ENCODE measurements at places on chromosomes 2 and 18.
A peak's percentile ranks its signal among the peaks of the same experiment; 100 is the strongest.

- DNase-seq = no peak
Observed at GRCh38 chr2:116988303-116988702, 826.2 kb upstream of the DDX18 start.

- no peak for DNase-seq
Observed at GRCh38 chr18:48667276-48668254, 128.7 kb downstream of the CTIF start.

DNA sequence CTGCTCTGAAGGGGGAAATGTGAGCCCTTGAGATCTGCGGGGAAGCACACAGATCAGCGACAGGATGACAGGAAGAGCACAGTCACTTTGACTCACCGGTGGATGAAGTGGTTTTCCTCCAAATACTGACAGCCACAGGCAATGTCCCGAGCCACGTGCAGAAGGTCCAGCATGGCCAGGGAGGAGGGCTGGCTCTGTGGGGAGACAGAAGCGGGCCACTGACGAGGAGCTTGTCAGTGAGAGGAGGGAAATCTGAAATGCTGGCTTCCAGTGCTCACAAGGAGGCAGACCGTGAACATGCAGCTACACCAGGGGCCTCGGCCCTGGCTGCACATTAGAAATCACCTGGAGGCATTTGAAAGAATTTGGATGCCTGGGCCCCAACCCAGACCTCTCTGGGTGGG lies 98.7 kb downstream of the CLIP4 start:
- DNase-seq = no peak

GRCh38 chr2:151358166-151358970 lies 976 bp downstream of the TNFAIP6 start:
- no peak for DNase-seq

- DNase-seq = no peak
Observed at GRCh38 chr2:218880859-218881594, 375 bp downstream of the WNT10A start.

- DNase-seq = no peak
Observed at GRCh38 chr18:78904179-78904531, 75.5 kb upstream of the SALL3 start.

GRCh38 chr2:157443090-157443489 lies 799 bp downstream of the CYTIP start:
- DNase-seq = no peak

GRCh38 chr2:107936433-107937359 lies 49.6 kb upstream of the SLC5A7 start:
- DNase-seq = no peak

DNA sequence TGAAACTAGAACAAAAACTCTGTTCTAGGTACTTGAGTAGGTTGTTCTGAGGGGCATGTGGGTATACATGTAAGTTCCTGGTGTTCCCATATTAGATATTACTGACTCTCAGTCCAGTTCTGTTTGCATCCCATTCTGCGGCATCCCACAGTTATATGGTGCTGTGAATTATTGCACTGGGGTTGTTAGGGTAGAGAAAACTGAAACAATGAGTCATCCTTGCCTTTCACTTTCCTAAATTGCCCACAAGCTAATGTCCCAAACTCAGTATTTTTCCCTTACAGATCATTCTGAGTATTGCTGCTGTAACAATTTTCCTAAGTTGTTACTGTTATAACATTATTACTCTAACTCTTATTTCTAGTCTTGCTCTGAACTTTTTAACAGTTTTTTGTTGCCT lies 3.0 kb downstream of the WDR75 start:
- DNase-seq = no peak

GRCh38 chr2:184504252-184504651 lies 94.1 kb upstream of the ZNF804A start:
- no peak for DNase-seq

DNA sequence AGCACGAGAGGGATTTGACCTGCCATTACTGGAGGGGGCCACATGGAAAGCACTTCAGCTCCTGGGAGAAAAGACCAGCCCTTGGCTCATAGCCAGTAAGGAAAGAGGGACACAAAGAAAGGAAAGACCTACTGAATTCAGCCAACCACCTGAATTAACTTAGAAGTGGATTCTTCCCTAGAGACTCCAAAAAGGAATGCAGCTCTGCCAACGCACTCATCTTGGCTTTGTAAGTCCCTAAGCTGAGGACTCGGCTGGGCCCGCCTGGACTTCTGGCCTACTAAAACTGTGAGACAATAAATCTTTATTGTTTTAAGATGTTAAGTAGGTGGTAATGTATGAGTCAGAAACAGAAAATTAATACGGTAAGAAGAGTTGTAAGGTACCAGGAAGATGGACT lies 11.5 kb downstream of the ATF2 start:
- DNase-seq = no peak

- DNase-seq = no peak
Observed at GRCh38 chr2:45154144-45154543, 144.9 kb upstream of the SIX2 start.

DNA sequence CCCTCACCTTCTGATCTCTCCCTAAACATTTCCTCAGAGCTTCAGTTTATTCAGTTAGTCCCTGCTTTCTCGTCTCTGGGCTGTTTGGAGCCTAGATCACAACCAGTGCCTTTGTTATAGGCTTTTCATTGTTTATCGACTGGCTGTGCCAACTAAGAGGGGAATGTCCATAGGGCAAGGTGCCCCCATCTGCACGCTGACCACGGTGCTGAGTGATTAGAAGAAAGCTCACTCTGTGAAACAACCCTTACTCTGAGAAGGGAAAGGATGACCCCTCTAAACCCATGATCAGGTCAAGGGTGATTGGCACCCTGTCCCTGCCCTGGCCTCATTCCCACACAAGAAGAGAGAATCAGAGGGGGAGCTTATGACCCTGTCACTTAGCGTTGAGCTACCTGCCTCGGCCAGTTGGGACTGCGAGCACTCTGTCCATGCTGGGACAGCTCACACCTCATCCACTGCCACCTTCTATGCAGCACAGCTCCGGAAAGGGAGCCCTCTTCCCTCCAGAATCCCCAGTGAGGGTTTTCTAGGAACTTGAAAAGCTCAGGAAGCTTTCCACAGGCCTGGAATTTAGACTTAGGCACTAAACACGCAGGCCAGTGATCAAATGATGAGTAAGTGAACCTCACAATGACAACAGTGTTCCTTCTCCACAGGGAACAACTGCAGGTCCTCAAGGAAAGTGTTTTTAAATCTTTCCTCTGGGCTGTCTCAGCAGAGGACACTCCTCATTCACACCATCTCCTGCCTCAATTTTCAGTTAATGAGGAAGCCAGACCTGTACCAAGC lies 2.3 kb upstream of the ACTG2 start:
- no peak for DNase-seq

DNA sequence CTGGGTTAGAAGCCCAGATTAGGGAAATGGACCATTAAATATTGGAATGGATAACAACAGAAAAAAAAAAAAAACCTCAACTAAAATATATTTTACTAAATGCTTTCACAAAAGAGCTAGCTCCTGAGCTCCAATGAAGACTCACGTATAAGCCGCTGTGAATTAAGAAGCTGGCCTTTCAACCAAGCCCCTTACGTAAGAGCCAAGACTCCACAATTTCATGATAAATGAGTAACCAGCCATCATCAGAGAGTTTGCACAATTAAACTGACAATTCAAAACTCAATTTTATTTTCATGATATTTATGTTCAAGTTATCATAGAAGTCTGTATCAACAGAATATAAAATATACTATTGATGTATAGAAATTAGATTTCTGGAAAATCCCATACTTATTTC lies 70.7 kb upstream of the HNRNPA3 start:
- DNase-seq = no peak

GRCh38 chr2:74028290-74028689 lies 43.6 kb downstream of the TET3 start:
- no peak for DNase-seq

- no peak for DNase-seq
Observed at GRCh38 chr2:33190393-33190937, 243.7 kb downstream of the LTBP1 start.

DNA sequence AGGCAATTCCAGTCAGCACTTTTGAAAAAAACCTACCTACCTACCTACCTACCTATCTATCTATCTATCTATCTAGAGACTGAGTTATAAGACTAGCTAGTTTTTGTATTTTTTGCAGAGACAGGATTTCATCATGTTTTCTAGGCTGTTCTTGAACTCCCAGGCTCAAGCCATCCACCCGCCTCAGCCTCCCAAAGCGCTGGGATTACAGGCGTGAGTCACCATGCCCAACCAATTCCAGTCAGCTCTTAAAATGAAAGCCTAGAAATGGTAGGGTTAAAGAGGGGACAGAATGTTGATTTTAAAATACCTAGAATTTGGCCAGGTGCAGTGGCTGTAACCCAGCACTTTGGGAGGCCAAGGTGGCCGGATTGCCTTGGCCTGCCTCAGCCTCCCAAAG lies 19.1 kb downstream of the MSH2 start:
- no peak for DNase-seq

DNA sequence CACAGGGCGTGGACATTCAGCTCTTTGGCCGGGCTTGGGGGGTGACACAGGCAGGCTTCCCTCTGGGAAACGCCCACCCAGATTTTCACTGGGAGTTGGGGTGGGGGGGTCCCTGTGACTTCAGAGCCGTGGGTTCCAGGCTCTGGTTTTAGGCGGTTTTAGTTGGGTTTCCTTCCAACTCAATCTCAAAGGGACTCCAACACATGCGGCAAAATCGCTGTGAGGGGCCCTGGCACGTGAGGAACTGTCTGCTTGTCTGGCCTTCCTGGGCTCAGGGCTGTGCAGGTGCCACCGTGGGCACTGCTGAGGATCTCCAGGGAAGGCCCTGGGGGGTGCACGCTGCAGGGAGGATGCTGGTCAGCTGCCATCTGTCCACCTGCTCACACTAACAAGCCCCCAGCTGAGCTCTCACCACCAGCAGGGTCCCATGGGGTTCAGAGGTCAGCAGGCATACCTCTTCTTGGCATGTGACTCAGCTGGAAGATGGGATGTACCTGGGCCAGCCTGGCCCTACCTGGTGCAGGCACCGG lies 11.7 kb downstream of the HS6ST1 start:
- no peak for DNase-seq

DNA sequence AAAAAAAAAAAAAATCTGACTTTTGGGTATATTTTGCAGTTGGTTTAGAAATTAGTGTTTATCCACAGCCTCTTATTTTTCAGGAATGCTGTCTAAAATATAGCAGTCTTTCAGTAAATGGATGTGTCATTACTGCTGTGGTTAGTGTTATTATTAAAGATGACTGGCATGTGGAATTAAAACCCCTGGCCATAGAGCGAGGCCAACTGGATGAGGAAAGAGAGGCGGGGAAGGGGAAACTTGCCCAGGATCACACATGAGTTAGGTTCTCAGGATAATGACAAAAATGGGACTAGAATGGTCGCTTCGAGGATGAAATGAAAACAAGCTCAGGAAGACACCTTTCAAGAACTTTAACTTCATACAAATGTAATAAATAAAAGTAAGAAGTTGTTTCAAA lies 57.4 kb upstream of the APCDD1 start:
- no peak for DNase-seq

DNA sequence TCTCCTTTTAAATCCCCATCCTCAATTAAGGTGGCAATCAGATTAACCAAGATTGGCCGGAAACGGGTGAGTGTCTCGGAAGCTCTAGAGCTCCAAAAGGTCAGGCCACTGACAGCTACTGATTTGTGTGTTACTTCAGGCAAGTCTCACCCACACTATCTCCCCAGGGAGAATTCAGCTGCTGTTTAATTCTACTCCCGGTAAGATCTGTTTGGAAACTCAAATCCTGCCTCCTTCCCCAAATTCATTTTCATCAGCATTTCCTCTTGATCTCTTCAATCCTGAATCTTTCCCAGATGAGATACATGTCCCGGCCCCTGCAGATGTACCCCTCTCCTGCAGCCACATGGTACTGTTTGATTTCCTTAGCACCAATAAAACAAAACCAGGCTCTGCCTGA lies 34.9 kb downstream of the EFR3B start:
- no peak for DNase-seq

DNA sequence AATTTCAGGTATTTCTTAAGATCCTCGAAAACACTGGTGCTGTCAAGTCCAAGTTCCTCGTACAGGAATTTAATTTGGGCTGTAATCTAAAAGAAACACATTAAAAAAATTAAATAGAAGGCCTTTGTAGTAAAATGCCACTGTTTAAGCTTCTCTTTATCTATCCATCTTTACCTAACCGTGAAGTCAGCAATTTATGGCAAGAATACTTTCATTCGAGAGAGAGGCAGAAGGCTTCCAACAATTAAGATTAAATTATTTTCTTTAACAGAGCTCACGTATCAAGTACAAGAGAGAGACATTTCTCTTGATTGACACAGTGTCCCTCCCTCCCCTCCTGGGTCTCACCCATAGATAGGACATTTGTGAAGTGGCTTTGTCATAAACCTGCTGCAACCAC lies 39.9 kb downstream of the PREPL start:
- DNase-seq = no peak

DNA sequence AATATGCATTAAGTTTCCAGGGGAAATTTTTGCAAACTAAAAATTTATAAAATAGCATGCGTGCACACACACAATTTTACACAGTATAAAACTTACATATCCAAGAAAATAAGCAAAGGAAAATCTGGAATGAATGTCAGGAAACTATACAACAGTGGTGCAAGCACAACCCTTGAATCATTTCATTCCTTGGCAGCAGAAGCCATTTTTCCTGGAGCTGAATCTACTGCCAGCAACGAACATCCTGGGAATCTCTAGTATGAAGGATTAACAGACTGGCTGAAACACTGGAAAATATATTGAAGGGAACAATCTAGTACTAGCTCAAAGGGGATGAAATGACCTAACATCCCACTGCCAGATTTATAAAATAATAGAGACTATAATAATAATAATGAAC lies 235.3 kb downstream of the DYM start:
- DNase-seq = no peak

- DNase-seq = no peak
Observed at GRCh38 chr2:50291610-50292009, 740.3 kb downstream of the NRXN1 start.

DNA sequence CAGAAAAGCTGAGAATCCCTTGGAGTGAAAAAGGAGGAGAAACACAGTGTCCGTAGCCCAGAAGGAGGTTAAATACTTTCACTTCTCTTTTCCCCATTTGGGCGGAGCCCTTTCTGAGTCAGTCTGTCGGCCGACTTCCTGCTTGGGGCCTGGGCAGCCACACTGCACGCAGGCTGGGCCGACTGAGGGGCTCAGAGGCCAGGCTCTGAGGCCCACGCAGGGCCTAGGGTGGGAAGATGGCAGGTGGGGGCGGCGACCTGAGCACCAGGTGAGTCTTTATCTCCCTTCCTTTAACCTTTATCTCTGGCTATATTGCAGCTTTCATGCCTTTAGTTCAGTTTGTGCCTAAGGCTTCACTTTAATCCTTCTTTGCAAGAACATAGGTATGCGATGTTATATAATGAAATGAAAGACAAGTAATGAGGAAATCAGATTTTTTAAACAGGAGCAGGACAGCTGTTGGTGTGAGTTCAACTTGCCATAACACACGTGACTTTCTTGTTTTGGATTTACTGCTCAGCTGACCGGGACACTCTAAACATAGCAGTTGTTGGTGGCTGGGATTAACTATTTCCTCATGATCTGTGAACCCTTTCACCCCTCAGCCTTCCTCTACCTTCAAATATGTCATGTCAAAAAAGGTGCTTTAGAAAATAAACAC lies at the start of gene SP100:
SP100 (plus strand) TSS at position 141 of the 661 bp plus-strand sequence; CDS start at position 237, 96 bp downstream.
- DNase-seq = peak; percentile 87

- no peak for DNase-seq
Observed at GRCh38 chr2:23397478-23397877, 12.5 kb downstream of the KLHL29 start.

- no peak for DNase-seq
Observed at GRCh38 chr2:191351921-191352320, 106.7 kb downstream of the MYO1B start.

Measured in CD4-positive, alpha-beta T cell treated with Interleukin-15 for 1 hour (primary cell).